ENCODE measurements at places on chromosomes 2 and 18.

DNA sequence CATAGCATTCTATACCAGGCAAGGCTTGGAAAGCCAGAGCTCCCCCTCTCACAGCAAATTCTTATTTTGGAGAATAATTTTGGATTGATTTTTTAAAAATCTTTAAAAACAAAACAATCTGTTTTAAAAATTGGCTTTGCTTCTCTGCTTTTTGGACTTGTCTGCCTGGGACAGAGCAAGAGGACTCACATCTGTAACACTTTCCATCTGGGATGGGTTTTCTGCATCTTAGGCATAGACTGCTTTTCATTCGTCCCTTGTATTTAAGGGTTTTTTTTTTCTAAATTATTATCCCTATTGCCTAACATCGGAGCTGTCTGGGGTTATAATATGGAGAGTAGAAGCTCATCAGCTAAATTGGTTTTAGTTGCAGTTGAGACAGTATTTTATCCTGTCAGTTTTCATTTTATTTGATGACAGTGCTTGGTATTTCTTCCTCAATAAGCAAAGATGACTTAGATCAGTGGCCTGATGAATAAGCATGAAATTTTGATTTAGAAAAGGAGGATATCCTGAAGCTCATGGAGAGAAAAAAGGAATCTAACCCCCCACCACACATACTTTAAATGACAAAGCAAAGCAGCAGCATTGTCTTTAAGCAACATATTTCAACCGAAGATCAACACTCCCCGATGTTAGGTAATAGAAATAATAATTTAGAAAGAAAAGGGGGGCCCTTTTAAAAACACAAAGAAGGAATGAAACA is 2.3 kb upstream of the FZD7 start:
- no peaks in the 10 kb centered on the region for H3K27me3 ChIP-seq
- peaks cover 21% of the 10 kb centered on the region for H3K4me1 ChIP-seq

DNA sequence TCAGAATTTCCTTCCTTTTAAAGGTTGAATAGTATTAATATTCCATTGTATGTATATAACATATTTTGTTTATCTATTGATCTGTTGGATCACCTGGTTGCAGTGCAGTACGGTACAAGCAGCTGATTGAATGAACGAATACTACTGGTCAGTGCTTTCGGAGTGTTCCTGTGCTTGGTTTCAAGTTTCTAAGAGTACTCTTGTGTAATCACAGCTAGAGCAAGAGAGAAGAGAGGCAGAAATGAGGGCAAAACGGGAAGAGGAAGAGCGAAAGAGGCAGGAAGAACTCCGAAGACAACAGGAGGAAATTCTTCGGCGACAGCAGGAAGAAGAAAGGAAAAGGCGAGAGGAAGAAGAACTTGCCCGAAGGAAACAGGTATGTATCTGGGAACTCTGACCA is 40.3 kb upstream of the KCNJ13 start:
- no peaks in the 10 kb centered on the region for H3K27me3 ChIP-seq
- no peak for DNase-seq
- H3K4me3 ChIP-seq = no peak overlapping the region
- peaks cover 37% of the 10 kb centered on the region for H3K36me3 ChIP-seq

DNA sequence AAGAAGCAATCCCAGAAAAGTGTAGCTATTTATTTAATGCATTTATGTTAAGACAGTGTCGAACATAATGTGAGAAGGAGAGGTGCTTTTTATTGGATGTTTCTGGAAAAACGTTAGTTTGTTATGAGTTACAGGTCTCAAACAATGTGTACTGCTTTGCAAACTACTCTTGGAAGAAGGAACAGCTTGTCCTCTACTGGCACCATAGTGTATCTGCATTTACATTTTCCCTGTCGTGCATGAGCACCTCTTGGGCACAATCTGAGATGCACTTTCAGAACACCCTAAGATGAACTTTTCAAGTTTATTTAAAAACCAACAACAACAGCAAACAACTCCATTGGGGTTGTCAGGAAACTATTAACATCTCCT is 22.8 kb downstream of the CCNYL1 start:
- DNase-seq = no peak
- H3K36me3 ChIP-seq = peaks cover 23% of the 10 kb centered on the region

DNA sequence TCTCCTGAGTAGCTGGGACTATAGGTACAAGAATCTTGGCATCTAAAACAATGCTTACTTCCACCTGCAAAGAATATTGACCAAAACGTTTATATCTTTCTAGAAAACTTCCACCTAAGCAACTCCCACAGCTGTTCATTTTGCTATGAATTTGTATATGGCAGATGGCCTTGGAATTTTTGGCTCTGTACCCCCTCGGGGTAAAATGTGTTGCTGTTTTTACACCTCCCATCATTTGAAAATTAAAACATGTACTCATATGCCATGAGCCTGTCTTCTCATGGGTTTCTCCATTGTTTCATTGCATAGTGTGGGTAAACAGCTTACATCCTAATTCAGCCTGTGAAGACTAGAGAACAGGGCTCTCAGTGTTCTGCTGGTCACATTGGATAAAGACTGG is 853.6 kb upstream of the SOX11 start:
- H3K4me1 ChIP-seq = no peaks in the 10 kb centered on the region
- no peak for DNase-seq
- H3K27ac ChIP-seq = no peak overlapping the region
- H3K36me3 ChIP-seq = no peaks in the 10 kb centered on the region
- H3K4me3 ChIP-seq = no peak overlapping the region
- no peaks in the 10 kb centered on the region for H3K27me3 ChIP-seq

DNA sequence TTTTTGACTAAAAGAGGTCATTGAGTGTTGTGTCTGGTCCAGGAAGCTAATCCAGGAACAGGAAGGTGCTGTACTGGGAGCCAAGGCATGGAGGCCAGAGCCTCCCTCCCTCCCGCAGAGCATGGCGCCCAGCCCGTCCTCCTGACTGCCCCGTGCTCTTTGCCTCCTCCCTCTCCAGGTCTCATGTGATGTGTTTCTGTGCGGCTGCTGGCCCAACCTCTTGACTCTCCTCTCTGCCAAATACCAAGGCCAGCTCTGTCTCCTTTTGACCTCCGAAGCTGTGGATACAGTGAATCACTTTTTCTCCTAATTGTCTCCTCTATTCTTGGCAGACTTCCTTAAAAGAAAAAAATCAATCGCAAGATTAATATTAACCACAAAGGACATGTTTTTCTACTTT is 284.1 kb downstream of the PHLPP1 start:
- H3K4me3 ChIP-seq = no peak overlapping the region
- no peaks in the 10 kb centered on the region for H3K27me3 ChIP-seq
- no peak overlapping the region for H3K27ac ChIP-seq
- H3K4me1 ChIP-seq = no peaks in the 10 kb centered on the region
- no peaks in the 10 kb centered on the region for H3K36me3 ChIP-seq

- H3K27ac ChIP-seq = no peak overlapping the region
- no peak overlapping the region for H3K4me3 ChIP-seq
- H3K27me3 ChIP-seq = no peaks in the 10 kb centered on the region
- H3K4me1 ChIP-seq = no peaks in the 10 kb centered on the region
- no peak for DNase-seq
These were observed 498.4 kb downstream of the STK39 start for GRCh38 chr2:167749016-167749415.

- DNase-seq = no peak
- no peak overlapping the region for H3K27ac ChIP-seq
- no peaks in the 10 kb centered on the region for H3K36me3 ChIP-seq
- no peak overlapping the region for H3K4me3 ChIP-seq
These were observed 251.6 kb downstream of the TWIST2 start for GRCh38 chr2:239099474-239099873.

DNA sequence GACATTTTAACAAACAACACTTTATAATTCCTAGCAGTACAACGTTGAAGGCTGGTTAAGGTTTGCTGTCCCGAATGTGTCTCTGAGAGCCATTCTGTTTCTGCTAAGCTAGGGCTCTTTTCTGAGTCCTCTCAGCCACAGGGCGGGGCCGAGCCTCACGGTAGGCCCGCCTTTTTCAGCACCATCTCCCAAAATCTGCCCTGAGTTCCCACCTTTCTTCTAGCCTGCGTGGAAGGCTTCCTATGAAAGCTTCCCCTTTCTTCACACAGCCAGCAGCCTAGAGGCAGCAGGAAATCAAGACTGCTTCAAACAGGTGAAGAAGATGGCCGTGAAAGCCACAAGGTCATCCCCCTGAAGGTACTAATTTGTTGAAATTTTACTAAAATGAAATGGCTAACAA is 255.5 kb downstream of the CDH2 start:
- H3K4me3 ChIP-seq = no peak overlapping the region
- no peak overlapping the region for H3K27ac ChIP-seq
- no peaks in the 10 kb centered on the region for H3K36me3 ChIP-seq
- H3K27me3 ChIP-seq = no peaks in the 10 kb centered on the region
- DNase-seq = no peak

- no peaks in the 10 kb centered on the region for H3K4me1 ChIP-seq
- H3K36me3 ChIP-seq = no peaks in the 10 kb centered on the region
- no peak overlapping the region for H3K4me3 ChIP-seq
These were observed 275.4 kb upstream of the ACVR2A start for GRCh38 chr2:147569426-147569825.

DNA sequence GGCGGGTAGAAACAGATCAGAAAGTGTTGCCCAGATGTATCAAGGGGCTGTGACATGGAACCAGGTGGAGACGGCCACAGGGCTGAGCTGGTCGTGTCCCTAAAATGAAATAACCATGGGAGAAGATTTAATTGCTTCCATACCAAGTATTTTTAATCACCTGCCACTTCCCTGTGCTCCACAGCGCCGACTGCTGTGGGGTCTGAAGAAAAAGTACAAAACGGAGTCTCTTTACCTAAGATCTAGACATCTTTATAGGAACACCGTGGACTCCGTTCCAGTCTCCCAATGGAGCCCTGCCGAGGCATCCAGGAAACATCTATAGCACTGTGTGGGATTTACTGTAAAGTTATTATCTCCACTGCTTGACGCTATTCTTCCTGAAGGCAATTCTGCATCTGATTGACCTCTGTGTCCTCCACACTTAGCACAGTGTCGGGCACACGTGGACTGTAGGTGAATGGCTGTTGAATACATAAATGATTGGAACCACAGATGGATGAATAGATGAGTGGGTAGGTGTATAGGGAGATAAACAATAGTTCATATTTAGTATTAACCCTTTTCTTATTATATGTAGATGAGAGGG is 21.6 kb upstream of the GYPC start:
- no peak overlapping the region for H3K4me3 ChIP-seq
- no peaks in the 10 kb centered on the region for H3K27me3 ChIP-seq
- H3K4me1 ChIP-seq = no peaks in the 10 kb centered on the region
- DNase-seq = peak; percentile 63
- H3K27ac ChIP-seq = no peak overlapping the region
- H3K36me3 ChIP-seq = no peaks in the 10 kb centered on the region

GRCh38 chr2:11742317-11742701 is 4.1 kb upstream of the LPIN1 start:
- H3K4me3 ChIP-seq = no peak overlapping the region
- H3K27ac ChIP-seq = no peak overlapping the region
- no peaks in the 10 kb centered on the region for H3K27me3 ChIP-seq
- H3K4me1 ChIP-seq = peaks cover 27% of the 10 kb centered on the region
- H3K36me3 ChIP-seq = no peaks in the 10 kb centered on the region

- 0 out of 2 replicates have a peak overlapping the region, but pooled peaks have one; percentile 14 for H3K4me3 ChIP-seq
- no peaks in the 10 kb centered on the region for H3K27me3 ChIP-seq
- H3K4me1 ChIP-seq = peaks cover 44% of the 10 kb centered on the region
These were observed 39.1 kb downstream of the CUL3 start for GRCh38 chr2:224545884-224546644.

DNA sequence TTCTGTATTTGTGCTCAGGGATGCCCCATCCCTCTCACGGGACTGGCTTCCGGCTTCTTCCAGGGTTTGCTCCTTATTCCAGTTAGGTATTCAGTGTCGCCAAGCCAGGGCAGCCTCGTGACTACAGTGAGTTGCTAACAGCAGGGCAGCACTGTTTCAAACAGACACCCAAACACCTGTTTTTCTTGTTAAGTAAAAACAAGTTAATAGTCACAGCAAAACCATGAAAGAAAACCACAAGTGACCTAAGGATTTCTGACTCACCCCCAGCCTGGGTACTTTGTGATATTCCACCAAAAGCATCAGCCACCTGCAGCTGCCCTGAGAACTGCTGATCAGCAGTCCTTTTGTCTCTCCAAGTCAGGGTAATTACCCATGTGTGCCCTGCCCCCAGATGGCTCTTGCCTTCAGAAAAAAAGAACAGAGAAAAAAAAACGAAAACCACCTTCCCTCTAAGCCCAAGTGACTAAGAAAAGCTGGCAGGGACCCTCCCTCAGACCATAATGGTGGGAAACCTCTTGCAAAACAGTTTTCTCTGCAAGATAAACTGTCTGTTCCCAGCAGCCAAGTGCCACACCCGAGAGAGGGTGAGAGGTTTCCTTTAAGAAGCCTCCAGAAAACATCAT is 178.2 kb downstream of the ANAPC1 start:
- H3K27me3 ChIP-seq = no peaks in the 10 kb centered on the region
- no peak overlapping the region for H3K4me3 ChIP-seq
- DNase-seq = no peak

DNA sequence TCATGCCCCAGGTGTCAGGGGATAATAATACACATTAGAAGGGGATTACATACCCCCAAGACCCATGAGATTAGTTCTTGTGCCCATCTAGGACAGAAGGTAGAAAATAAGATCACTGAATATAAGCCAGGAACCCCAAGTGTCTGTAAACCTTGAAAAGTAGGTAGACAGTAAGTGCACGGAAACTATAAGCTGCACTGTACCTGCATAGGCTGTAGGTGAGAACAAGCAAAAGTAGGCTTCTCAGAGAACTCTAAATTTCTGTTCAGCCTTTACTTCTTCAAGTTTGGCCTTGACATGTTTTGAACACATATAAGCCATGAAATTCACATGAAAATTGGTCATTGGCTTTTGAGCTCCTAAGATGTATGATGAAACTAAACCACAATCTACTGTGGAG is 113.0 kb upstream of the FSIP2 start:
- H3K36me3 ChIP-seq = no peaks in the 10 kb centered on the region
- no peaks in the 10 kb centered on the region for H3K27me3 ChIP-seq
- no peak overlapping the region for H3K27ac ChIP-seq
- H3K4me1 ChIP-seq = no peaks in the 10 kb centered on the region
- H3K4me3 ChIP-seq = no peak overlapping the region

GRCh38 chr2:144703852-144704708 is 184.2 kb upstream of the ZEB2 start:
- peak; percentile 98 for DNase-seq
- H3K27ac ChIP-seq = peak overlapping the region; percentile 100
- peak overlapping the region; percentile 48 for H3K4me3 ChIP-seq
- H3K27me3 ChIP-seq = no peaks in the 10 kb centered on the region
- no peaks in the 10 kb centered on the region for H3K36me3 ChIP-seq

GRCh38 chr18:79917169-79917852 is 34.1 kb downstream of the SLC66A2 start:
- peaks cover 44% of the 10 kb centered on the region for H3K36me3 ChIP-seq
- H3K4me1 ChIP-seq = no peaks in the 10 kb centered on the region
- no peaks in the 10 kb centered on the region for H3K27me3 ChIP-seq
- no peak overlapping the region for H3K27ac ChIP-seq

DNA sequence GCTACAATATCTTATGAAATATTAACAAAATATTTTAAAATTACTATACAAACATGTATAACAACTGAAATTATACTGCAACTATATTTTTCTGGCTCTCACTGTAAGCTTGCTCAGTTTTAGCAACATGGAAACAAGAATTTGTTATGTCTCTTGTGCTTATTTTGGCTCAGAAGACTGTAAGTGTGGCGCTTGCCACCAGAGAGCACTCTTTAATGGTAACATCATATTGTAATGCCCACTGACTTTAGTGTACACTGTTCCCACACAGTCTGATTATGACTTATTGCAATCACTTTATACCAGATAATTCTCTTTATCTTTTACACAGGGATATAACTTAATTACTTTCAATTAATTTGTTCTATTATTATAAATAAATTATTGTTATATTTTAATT is 1500.6 kb upstream of the TMEFF2 start:
- peak; percentile 58 for DNase-seq
- no peaks in the 10 kb centered on the region for H3K4me1 ChIP-seq
- no peak overlapping the region for H3K4me3 ChIP-seq
- no peaks in the 10 kb centered on the region for H3K36me3 ChIP-seq
- H3K27ac ChIP-seq = no peak overlapping the region
